ENCODE measurements at places on chromosomes 3 and 15.

DNA sequence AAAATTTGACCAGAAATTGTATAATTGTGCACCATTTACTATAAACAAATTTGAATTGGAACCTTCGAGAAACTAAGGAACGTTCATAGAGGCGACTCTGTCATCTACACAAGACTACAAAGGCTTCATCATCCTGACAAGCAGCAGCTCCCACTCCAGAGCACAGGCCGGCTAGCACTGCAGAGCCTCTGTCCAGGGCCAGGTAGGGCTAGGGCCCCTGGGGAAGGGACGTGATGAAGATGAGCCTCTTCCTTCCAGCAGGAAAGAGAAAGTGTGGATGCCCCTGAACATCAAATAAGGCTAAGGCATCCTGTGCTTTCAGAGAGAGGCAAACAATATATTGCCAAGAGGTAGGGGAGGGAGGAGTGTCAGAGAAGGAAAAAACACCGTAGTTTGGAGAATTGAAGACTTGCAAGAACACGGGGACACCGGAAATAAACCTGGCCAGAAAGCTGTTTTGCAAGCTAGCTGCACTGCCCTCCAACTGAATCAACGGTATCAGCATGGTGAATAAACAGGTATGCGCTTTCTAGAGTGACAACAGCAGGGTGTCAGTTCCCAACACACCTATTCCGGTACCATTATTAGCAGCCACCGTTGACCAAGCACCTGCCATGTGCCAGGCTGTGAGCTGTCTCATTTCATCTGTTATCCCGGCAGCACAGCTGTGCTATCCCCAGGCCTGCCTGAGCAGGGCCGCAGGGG is 12.4 kb downstream of the XXYLT1 start:
- peak; percentile 9 for DNase-seq

GRCh38 chr15:93451822-93452221 is 362.8 kb upstream of the RGMA start:
- DNase-seq: no peak

DNA sequence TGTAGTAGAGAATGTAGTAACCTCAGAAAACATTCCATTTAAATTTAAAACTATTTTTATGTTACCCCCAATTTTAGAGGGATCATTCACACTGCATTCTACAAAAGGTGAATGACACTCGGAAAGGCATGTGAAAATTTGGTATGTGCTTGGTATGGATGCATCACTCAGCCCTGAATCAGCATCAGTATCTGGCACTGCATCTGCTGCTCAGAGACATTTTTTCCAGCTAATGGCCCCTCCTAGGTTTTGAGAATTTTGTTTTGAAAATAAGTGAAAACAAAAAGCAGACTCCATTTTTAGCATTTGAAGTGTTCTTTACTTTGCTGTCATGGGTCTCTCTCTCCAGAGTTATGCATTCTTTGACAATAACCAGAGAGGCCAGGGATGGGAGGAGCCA is 15.6 kb upstream of the WWTR1 start:
- no peak for DNase-seq

DNA sequence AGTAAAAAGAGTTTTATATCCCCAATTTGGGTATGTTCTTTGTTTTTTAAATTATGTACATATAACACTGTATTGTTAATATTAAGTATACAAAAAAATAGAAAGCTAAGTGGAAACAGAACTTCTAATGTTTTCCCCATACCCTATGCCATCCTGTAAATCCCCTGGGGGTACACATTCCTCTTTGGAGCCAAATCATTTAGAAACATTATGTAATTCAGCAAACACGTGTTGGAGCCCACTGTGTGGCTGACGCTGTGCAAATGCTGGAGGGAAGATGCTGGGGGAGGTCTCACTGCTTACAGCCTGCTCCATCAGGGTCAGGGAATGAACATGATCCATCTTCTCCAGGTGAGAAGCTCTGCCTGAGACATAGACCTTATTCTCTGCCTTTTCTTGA is 52.8 kb downstream of the CRTC3 start:
- no peak for DNase-seq

DNA sequence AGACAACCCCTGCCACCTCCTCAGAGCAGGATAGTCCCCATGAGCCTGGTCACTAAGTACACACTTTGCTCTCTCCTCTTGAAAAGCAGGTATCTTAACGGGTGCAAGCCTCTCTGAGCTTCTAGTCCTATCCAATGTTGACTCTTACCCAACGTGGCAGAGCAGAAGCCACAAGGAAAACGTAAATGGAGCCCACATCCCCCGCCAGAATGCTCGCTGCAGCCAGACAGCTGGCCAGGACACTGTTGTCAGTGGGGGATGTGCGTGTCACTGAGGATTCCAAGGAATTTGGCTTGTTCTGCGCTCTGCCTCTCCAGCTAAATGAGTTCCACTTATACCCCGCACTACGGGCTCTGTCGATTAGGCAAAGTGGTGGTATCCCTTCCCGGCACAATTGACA is 67.8 kb upstream of the IGF1R start:
- no peak for DNase-seq

DNA sequence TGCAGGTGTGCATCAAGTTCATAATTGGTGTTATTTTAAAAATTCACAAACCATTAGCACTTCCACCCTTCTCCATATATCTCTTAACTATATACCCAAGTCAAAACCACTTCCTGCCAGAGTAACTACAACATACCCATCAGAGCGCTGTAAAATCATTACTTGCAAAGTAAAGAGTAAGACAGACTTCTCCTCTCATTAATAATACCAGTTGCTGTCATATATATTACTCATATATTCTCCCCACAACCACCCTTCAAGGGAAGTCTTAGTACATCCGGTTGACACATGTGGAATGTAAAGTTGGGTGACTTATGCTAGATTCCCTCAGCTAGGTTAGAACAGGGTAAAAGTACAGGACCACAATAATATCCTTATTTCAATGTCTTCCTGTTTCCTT is 5.6 kb downstream of the TERC start:
- no peak for DNase-seq

- no peak for DNase-seq
Measured at GRCh38 chr15:83844742-83845141, 190.8 kb downstream of the ADAMTSL3 start.

DNA sequence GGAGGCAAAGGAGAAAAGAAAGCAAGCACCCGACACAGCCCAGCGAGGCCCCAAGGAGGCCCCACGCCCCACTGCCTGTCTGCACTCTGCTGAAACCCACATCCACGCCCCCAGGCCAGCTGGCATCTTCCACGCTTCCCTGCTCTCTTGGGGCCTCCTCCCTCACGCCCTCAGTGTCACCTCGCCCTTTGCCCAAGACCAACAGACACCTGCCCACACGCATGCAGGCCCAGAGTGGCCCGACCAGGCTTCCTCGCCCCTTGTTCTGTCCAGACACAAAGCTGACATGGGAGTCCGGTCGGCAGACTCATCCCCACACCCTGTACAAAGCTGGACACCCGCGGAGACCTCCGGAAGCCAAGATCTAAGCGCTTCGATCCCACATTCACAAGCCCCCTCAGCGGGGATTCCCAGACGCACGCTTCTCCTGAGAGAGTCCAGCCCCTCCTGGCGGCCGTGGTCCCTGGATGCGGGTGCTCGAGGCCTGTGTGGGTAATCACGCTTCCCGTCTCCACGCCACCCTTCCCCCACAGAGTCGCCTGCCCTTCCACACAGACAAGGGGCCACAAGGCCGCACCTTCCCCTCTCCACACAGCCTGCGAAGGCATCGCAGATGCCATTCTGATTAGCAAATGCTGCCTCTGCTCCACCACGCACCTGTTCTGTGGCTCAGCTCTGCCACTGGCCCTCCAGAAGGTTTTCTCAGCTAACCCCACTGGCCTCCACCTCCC is 176.6 kb downstream of the XXYLT1 start:
- no peak for DNase-seq

DNA sequence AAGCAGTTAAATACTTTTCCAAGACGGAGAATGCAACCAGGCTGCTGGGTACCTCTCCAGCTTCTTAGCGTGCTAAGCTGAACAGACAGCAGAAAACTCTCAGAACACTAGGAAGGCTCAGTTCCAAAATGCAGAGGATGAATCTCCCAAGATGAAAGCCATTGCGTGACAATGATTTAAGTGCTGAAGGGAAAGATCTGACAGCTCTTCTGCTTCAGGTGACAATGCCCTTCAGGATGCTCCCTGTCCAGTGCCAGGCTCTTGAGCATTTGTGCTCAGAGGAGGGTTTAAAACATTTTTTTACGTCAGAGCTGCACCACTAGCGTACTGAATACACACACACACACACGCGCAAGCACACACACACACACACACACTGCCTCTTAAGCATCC is 26.3 kb downstream of the ARHGEF3 start:
- no peak for DNase-seq

GRCh38 chr3:115947325-115947724 is 324.0 kb downstream of the GAP43 start:
- no peak for DNase-seq

GRCh38 chr3:64863226-64864212 is 175.7 kb upstream of the ADAMTS9 start:
- DNase-seq: no peak

DNA sequence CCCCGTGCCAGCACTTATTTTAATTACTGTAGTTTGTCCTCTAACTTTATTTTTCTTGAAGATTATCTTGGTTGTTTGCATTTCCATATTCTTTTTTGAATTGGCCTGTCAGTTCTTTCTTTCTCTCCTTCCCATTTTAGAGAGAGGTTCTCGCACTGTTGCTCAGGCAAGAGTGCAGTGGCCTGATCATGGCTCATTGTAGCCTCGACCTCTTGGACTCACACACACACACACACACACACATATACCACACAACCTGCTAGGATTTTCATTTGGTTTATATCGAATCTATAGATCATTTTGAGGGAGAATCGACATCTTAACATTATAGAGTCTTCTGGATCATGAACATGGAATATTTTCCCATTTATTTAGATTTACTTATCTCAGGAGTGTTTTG is 8.7 kb downstream of the FEM1B start:
- no peak for DNase-seq

GRCh38 chr3:2656806-2657777 is 453.1 kb downstream of the IL5RA start:
- DNase-seq: no peak

DNA sequence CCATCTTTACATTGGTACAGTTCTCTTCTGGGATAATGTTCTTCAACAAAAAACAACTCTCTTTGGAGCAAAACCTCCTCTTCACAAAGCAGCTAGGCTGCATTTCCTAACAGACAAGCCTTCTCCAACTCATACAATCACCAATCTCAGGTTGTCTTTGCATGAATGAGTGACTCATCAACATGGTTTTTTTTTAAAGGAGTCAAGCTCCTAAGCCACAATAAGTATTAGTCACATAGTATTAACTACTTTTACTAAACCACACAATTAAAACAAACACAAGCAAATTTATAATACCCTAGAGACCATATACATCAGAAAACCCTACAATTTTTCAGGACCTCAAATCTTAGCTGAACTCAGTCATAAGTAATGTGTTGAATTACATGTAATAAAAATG is 137.4 kb downstream of the TBC1D5 start:
- DNase-seq: no peak

- DNase-seq: no peak
Measured at GRCh38 chr3:158668506-158668905, 3.9 kb downstream of the LXN start.

GRCh38 chr15:64430000-64430735 is 30.2 kb upstream of the ZNF609 start:
- no peak for DNase-seq

DNA sequence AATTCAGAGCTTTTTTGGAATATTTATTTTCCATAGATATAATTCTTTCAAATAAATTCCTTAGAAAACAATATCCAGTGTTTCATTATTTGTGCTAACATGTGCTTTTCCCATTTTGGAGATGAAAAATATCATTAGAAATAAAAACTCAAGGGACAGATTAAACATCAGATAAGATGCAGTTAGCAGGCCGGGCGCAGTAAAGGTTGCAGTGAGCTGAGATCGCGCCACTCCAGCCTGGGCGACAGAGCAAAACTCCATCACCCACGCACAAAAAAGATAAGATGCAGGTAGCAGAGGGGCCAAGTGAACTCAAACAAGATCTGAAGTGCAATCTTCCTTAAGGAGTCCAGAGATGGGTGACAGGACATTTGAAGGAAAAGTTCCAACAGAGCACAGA is 48.0 kb downstream of the ZNF445 start:
- DNase-seq: no peak

DNA sequence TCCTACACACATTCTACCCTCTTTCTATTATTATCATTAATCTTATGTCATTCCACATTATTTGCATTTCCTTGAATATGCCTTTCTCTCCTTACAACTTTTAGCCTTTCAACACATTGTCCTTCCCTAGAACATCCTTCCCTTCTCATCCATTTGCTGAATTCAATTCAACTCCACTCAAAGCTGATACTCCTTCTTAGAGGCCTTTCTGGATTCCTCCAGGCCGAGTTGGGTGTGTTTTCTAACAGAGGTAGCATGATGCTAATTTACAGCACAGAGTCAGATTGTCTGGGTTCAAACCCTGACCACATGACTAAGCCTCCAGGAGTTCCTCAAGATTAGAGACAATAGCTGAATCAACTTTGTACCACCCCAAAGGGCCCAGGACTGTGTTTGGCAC is 63.4 kb upstream of the IL12A start:
- DNase-seq: no peak

GRCh38 chr3:135929670-135930069 is 35.9 kb upstream of the PPP2R3A start:
- no peak for DNase-seq

- peak; percentile 32 for DNase-seq
Measured at GRCh38 chr15:40787344-40787841, 17.6 kb downstream of the C15orf62 start.
